D721Med (cell line): ENCODE measurements at places on chromosomes 5 and 9.

DNA sequence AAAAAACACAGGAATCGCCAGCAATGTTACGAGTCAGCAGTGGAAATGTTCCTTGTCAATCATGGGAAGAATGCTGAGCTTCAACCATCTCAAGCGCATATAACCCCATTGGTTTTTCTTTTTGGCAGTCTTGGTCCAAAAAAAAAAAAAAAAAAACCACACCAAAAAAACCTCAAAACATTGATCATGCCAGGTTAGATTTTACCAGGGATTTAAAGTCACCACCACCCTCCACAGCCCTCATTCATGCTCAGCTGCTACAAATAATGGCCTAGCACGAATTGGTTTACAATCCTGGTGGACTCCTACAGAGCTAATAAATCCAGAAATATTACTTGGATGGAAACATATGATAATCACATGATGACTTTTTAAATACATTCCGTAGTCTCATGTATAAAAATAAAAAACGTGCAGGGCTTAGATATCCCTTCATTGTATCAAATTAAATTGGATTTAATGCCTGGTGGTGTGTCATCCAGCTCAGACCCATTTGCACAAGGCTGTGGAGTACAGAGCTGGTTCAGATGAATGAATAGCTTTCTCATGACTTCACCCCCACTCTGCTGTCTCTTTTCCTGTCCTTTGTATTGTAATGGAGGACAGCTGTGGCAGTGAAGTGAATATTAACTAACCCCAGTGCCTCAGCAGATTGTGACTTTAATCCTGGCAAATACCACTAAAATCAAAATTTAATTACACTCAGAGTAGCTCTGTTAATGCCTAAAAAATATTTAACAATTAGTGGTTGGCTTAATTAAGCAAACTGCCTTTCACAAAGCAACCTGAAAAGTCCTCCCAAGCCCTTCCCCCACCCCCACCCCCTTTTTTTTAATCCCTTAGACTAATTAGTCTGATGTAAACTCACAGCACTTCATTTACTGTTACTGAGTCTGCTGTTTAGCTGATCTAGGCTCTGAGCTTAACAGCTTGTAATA lies 626.5 kb upstream of the ZNF608 start:
- DNase-seq, result no peak

DNA sequence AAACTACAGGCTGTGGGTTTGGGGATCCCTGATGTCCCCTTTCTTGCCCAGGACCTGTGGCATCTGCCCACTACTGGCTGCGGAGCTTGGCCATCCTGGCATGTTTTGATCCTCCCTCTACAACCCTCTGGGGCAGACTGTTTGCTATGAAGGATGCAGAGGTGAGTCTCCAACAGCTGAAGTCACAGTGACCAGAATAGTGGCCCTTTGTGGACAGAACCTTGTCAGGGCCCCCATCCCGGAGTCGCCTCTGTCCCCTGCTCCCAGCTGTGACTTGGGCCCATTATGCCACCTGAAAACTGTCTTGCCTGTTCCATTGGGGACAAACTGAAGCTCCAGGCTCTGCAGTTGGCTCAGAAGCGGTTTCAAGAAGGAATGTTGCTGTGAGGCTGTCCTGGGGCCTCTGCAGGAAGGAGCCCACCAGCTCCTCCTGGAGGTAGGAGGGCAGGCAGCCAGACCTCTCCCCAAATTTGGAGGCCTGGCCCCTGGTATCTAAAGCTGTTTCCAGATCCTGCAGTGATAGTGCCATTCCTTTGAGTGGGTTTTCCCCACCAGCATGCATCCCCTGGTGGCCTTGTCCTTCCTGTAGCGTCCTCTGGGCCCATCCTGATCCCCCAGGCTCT lies 93.3 kb downstream of the BARX1 start:
- DNase-seq, result no peak

- no peak for DNase-seq
Measured at GRCh38 chr5:133995883-133996563, 8.8 kb downstream of the VDAC1 start.

DNA sequence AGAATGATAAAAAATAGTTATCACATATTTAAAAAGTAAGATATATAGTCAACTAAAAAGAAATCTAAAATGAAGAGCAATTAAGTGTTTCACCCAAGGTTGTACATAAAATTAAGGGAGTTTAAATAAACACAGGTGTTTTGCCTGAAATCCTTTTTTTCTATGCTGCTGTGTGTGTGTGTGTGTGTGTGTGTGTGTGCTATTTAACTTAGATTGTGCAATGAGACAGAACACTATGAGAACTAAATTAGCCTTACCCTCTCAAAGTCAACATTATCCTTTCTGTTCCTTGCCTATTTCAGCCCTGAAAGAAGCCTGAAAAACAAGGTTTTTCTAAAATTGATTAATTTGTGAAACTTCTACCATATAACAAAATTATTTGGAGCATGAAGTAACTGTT lies 516.2 kb downstream of the ELAVL2 start:
- no peak for DNase-seq

DNA sequence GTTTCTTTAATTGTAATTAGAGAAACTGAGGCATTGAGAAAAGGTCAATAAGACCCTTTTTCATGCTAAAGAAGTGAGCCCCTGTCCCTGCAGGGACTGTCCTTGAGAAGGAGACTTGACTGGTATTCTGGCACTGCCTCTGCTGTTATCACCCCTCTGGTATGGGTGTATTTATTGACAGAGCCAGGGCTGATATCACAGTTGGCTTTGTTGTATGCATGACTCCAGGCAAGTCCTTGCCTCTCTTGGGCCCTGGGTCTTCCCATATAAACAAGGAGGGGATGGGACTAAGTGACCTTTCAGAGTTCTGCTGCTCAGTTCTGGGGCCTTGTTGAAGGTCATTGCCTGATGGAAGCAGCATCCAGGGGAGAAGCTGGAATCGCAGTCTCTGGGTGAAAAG lies 71.8 kb upstream of the PPARGC1B start:
- DNase-seq, result no peak

- DNase-seq, result no peak
Measured at GRCh38 chr5:60527072-60527471, 172.9 kb downstream of the DEPDC1B start.

GRCh38 chr5:65624025-65624570 lies at the start of gene TRIM23:
TSS of gene TRIM23 (minus strand) at chr5:65624333. CDS start at chr5:65624274, 59 bp downstream.
- DNase-seq, result peak; percentile 25

GRCh38 chr9:15295761-15296405 lies 11.1 kb downstream of the TTC39B start:
- DNase-seq, result no peak

DNA sequence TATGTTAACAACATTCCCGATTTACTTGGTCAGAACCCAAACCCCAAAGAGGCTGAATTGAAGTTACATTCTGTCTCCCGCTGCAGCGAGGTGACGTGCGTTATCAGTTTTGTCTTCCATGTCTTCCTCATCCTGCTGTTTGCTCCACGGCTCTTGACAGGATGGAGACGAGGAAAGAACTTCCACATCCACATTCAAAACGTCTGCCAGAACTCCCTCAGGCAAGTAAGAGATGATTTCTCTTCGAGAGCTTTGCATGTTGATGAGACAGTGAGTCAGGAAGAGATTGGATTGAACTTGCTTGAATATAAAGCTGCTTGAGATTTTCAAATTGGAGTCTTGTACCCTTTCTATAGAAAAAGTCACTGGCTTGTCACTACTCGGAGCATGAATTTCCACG lies 242.6 kb downstream of the AUH start:
- no peak for DNase-seq

GRCh38 chr5:37792975-37793631 lies 46.7 kb downstream of the GDNF start:
- DNase-seq, result no peak

DNA sequence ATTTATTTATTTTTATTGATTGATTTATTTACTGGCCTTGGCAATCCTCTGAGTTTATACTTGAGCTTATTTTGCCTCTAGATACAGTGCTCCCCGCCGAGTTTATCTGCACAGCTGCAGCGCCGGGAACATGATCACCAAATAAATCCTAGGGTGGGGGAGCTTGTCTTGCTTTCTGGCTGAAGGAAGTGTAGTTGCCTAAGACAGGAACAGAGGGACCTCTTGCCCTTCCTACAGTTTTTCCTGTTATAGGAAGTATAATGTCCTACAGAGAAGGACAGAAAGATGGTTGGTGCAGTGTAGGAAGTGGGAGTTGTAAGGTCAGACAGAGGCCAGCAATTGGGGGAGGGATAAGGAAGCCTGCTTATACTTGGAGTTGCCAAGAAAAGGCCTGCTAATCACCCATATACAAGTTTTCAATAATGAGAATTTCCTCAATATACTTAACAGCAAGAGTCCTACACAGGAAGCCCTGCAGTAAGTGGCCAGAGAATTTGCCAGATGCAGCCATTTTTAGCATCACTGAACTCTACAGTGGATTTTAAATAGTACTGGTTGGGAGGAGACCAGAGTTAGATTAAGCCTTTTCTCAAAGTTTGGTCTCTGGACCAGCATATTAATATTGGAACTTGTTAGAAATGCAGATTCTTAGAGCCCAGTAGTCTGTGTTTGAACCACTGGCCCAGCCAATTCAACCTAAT lies 7.7 kb downstream of the AOPEP start:
- DNase-seq, result no peak

DNA sequence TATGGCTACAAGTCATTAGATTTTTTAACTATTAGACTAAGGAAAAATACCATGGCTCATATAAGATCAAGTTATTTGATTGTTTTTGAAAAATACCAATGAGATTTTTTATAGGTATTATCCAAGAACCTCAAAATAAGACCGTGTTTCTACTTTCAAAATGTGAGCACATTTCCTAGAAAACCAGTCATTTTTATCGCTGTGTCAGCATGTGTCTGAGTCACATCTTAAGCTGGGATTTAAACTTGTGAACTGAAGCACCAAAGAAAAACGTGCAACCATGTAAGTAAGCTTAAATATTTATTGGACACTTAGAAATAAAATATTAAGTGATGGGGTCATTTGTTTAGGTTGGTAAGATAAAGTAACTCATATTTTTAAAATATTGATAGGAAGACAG lies 1676.0 kb upstream of the NUDT12 start:
- DNase-seq, result no peak

GRCh38 chr5:173242079-173242478 lies 7.1 kb upstream of the NKX2-5 start:
- no peak for DNase-seq

GRCh38 chr9:95409650-95410426 lies 92.3 kb upstream of the FANCC start:
- DNase-seq, result no peak

DNA sequence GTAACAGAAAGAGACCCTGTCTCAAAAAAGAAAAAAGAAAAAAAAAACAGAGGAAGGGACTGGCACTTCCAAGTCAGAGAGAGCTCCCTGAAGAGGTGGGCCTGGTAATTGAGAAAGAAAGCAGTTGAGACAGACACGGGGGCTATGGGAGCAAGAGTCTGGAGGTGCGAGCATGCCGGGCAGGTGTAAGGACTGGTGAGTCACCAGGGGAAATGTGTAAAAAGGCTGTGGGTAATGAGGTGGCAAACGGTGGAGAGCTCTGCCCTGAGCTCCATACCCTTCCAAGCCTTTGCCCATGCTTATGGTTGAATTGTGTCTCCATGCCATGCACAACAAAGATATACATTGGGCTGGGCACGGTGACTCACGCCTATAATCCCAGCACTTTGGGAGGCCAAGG lies 18.0 kb upstream of the JADE2 start:
- DNase-seq, result no peak

DNA sequence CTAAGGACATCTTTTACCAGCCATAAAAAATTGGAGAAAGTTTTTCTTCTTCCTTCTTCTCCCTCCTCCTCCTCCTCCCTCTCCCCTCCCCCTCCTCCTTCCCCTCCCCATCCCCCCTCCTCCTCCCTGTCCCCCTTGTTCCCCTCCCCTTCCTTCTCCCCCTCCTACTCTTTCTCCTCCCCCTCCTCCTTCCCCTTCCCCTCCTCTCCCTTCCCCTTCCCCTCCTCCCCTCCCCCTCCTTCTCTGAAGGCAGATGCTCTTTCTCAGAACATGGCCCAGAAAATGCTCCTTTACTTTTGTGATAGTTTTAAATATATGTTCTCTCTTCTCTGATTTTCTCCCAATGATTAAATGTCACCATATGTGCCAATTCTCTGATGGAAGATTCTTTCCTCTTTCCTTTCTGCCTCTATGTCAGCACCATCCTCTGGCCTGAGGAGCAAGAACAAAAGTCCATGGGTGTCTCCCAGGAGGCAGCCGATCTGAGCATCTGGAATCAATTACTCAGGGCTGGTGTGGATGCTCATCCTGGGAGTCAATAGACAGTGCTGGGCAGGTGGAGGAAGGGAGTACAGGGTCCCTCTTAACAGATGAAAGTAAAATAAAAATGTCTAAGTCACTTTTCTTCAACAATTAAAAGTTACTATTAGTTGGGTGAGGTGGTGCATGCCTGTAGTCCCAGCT lies 63.0 kb upstream of the GNA14 start:
- no peak for DNase-seq

- DNase-seq, result no peak
Measured at GRCh38 chr9:31355965-31356364, 1028.5 kb upstream of the ACO1 start.

GRCh38 chr9:99366183-99366582 lies 144.1 kb downstream of the SEC61B start:
- DNase-seq, result no peak

GRCh38 chr9:89608641-89609335 lies 4.0 kb downstream of the GADD45G start:
- no peak for DNase-seq

DNA sequence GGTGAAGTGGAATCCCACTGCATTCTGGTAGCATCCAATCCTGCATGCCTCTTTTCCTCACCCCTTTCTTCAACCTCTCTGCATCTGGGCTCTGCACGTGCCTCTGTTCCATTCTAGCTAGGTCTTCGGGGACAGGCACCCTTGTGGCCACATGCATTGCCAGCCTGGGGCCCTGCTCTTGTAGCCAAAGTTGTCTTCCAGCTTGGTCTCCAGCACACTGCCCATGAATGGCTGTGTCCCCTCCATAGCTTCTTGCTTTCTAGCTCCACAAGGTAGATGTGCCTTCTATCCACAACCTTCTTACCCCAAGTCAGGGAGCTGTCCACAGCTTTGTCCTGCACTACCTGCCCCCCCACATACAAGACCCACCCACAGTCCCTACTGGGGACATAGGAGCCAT lies 32.6 kb downstream of the ALG2 start:
- DNase-seq, result no peak

- DNase-seq, result no peak
Measured at GRCh38 chr5:116935561-116936162, 361.0 kb upstream of the SEMA6A start.

- no peak for DNase-seq
Measured at GRCh38 chr5:178249191-178249989, 16.8 kb upstream of the PHYKPL start.

- peak; percentile 37 for DNase-seq
Measured at GRCh38 chr5:79955941-79956670, 35.0 kb downstream of the MTX3 start.

DNA sequence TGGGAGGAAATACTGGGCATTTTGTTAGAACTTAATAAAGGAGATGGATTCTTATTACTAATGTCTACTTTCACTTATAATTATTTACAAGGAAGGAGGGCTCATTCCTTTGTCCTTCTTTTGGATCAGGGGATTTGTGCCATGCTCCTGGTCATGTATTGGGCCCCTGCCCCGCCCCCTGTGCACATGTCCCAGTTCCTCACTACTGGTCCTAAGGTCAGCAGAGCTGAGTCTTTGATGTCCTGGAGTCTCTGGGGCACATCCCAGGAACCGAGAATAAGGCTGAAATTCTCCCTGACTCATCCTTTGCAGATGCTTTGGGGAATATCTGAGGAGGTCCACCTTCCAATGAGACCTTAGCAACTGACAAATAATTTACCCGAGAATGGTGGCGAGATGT lies 19.6 kb upstream of the TIFAB start:
- DNase-seq, result no peak
